Endothelial cell of umbilical vein (primary cell): ENCODE measurements at places on chromosomes 7 and 10.

DNA sequence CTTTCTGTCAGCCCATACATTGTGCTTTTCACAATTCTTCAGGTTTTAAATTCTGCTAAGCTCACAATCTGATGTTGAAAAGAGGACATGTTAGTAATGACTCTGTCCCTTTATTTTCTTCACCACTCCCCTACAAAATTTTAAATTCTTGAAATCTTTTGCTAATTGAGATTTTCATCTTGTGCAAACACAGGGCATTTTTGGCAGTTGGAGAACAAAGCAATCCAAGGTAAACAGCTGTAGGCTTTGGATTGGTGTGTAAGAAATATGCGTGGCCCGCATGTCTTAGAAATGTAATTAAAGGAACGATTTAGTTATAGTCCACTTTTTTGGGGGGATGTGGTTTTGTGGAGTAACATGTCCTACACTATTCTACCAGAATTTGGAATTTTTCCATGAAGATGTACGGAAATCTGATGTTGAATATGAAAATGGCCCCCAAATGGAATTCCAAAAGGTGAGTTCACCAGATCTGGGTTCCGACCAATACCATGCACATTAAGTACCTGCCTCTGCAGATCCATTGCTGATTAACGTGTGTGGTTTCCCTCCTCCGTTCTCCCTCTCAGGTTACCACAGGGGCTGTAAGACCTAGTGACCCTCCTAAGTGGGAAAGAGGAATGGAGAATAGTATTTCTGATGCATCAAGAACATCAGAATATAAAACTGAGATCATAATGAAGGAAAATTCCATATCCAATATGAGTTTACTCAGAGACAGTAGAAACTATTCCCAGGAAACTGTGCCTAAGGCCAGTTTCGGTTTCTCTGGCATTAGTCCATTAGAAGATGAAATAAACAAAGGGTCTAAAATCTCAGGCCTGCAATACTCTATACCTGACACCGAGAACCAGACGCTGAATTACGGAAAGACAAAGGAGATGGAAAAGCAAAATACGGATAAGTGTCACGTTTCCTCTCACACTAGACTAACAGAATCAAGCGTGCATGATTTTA is 181.1 kb downstream of the ARHGAP21 start:
- no peak for DNase-seq

DNA sequence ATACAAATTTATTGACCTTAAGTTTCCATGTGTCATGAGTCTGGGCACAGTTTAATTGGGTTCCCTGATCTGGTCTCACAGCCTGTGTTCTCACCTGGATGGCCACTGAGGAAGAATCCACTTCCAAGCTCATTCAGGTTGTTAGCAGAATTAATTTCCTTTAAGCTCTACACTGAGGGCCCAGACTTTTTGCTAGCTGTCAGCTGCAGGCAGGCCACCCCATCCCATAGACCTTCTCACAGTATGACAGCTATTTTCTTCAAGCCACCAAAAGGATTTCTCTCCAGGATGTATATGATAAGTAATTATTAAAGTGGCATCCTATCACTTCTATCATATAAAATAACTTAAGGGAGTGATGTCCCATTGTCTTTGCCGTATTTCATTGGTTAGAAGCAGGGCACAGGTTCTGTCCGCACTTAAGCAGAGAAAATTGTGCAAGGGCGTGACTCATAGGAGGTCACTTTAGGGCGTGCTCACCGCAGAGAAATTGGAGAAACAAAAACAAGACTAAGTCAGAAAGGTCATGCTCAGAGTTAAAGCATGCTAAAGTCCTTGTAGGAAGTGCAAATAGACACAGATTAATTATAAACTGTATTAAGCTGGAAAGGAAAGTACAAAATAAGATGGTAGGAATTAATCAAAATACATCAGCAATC is 109.9 kb downstream of the AHR start:
- DNase-seq = peak; percentile 80

- no peak for DNase-seq
Observed at GRCh38 chr10:30384701-30385201, 35.7 kb upstream of the MTPAP start.

DNA sequence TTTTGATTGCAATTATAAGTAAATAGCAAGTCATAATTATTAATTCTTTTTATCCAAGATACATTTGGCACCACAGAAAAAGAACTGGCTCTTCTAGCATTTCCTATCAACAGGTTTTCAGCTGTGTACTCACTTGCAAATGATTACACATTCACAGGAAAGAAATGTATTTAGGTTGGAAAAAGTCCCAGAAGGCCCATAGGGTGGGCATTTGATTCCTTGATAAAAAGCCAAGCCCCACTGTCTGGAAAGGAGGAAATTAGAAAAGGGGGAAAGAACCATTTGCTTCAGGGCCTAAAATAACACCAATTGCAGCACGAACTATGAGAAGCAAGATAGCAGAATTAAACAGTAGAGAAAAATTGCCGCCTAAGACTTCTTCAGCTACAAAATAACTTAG is 80.8 kb upstream of the COL1A2 start:
- DNase-seq = peak; percentile 96

- DNase-seq = no peak
Observed at GRCh38 chr10:5565205-5565545, 40.4 kb downstream of the CALML3 start.

DNA sequence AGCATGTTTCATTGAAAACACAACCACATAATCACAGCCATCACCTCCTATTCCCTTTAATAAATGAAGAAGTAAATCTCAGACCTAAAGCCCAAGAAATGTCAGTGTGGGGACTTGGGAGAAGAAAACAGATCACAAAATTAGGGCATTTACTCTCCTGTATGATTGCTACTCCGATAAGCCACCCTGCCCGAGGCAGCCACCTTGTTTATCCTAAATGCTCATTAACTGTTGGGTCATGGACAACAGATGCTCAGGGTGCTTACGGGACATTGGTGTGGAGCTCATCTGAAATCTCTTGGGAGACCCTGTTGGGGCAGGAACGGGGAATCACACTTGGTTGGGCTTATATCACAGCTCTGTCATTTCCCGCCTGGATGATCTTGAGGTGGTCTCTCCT is 17.5 kb upstream of the CHST15 start:
- no peak for DNase-seq

- DNase-seq = no peak
Observed at GRCh38 chr7:157584420-157584819, 247.6 kb downstream of the DNAJB6 start.

- DNase-seq = peak; percentile 67
Observed at GRCh38 chr10:5434017-5434753, 21.8 kb downstream of the NET1 start.

- no peak for DNase-seq
Observed at GRCh38 chr7:28199021-28199510, 18.5 kb upstream of the JAZF1 start.

GRCh38 chr7:129499999-129500398 is 2.3 kb upstream of the SMKR1 start:
- no peak for DNase-seq

GRCh38 chr7:47636081-47636432 is 54.1 kb upstream of the TNS3 start:
- DNase-seq = no peak

DNA sequence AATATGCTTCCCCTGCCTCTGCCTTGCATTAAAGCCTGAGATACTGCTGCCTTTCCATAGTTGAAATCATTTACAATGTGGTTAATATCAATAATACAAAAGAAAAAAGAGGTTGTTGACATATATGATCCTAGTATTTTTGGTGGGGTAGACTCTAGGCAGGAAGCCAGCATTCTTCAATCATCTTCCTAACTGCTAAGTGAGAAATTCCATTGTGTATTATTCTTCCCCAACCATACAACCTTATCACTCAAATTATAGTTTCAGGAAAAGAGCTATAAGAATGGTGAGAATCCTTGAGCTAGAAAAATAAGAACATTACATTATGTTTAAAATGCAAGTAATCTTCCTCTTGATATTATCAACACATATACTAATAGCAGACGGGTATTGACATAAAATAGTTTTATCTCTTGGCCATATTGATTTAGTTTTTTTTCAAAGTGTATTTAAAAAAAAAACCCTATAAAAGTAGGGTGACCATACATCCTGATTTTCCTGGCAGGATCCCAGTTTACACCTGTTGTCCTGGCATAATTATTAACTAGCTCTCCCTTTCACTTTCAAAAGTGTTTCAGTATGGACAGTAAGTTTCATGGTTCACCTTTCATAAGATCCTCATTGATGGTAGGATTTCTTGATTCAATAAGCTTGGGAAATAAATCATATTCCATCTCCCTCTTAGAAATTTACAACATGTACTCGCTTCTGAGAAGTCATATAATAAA is 33.4 kb upstream of the WASL start:
- DNase-seq = peak; percentile 72

GRCh38 chr10:125148528-125148927 is 11.8 kb downstream of the CTBP2 start:
- no peak for DNase-seq

DNA sequence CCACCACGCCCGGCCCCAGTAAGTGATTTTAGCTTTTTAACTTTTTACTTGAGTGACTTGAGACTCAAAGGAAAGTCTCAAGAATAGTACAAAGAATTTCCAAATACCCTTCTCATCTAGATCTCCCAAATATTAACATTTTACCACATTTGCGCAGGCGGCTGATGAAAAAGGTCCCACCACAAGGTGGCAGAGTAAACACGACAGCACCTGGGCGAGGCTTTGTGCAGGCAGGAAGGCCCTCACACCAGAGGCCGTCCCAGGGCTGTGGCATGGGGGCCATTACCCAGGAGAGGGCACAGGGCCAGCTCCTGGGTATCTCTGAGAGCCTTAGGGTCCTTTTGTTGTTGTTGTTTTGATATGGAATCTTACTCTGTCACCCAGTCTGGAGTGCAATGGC is 50.0 kb upstream of the WIPI2 start:
- DNase-seq = peak; percentile 31

DNA sequence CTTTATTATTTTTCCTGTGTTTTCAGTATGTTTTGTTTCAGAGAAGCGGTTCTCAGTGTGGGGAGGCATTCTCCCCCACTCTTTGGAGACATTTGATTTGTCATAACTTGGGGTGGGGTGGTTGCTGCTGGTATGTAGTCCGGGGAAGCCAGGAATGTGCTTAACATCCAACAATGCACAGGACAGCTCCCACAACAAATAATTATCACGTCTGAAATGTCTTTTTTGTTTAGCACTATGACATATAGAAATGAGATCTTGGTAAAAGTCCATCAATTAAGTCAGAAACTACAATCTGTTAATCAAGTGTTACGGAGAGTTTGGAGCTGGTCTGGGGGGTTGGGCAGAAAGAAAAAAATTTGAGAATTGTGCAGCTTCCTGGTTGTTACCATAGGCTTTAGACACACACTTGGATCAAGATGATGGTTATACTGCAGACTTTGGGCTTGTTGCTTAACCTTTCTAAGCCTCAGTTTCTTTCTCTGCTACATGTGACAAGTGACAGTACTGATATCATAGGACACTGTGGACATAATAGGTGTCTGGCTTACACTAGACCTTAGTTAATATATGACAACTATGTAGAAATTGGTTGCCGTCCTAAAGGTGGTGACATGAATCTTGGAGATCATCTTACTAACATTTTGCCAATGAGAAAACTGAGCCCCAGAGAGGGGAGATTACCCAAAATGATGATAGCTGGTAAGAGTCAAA is 113.7 kb downstream of the LRMDA start:
- no peak for DNase-seq

DNA sequence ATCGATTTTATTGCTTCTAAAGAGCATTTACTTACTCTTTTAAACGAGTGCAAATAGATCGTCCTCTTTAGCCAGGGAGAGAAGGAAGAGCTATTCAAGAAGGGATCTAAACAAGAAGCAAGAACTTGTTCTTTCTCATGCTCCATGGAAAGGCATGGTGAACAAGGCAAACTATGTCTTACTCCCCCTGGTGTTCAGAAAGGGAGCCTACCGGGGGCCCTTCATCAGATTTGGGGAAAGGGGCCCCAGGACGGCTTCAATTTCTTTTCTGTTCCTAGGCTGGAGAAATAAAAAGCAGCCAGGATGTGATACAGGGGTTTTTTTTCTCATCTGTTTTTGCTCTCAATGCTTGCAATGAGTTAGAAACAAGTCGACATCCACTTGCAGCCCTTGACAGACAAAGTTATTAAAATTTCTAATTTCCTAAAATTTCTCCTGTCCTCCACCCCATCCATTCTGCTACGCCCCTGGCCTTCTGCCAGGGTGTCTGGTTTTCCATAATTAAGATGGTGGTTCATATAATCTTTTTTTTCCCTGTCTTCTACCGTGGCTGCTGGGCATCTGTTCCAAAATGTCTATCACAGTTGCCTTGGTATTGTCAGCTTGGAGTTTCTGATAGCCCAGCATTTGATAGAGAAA is 214.4 kb downstream of the CREB5 start:
- peak; percentile 44 for DNase-seq

DNA sequence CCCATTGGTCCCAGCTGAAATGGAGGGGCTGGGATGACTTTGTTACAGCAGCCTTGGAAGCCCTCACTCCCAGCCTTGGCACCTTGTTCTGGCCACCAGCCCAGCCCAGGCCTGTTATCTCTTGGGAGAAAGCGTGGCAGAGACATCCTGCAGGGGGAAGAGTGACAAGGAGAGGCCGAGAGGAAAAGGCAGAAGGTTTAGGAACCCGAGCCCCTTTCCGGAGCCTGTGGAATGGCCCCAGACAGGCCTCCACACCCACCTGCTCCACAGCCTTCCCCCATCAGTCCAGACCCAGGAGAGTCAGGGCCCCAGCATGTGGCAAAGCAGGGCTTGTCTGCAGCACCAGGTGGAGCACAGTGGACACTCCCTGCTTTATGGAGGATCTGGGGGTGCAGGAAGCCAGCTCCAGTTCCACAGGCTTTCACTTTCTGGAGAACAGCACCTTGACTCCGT is 24.1 kb upstream of the TRIM8 start:
- DNase-seq = no peak

GRCh38 chr10:60495338-60496055 is 105.8 kb upstream of the ANK3 start:
- DNase-seq = no peak
